ENCODE measurements at places on chromosomes 3 and 15.
A peak's percentile ranks its signal among the peaks of the same experiment; 100 is the strongest.

- DNase-seq = no peak
Measured at GRCh38 chr15:64753480-64754185, 21.8 kb downstream of the RBPMS2 start.

DNA sequence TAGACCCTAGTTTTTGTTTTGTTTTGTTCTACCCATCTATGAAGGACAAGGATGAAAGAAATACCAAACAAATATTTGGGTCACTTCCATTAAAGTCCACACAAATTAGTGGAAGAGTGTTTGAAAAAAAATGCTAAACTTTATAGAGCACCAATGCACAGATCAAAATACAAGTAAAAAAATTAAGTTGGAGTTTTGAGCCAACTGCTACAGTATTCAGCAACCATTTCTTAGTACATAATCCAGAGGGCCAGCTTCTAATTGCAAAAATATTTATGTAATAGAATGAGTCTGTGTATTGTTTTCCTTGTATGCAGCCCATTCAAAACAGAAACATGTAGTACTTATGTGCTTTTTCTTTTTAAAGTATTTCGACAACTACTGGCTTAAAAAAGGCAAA, 121.1 kb downstream of the CBLB start:
- no peak for DNase-seq

DNA sequence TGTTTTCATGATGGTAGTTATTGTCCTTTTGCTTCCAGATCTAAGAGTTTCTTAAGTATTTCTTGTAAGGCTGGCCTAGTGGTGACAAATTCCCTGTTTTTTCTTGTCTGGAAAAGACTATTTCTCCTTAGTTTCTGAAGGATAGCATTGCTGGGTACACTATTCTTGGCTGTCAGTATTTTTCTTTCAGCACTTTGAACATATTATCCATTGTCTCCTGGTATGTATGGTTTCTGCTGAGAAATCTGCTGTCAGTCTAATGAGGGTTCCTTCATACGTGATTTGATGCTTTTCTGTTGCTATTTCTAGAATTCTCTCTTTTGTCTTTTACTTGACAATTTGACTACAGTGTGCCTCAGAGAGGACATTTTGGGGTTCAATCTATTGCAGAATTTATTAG, 134.3 kb downstream of the CGGBP1 start:
- no peak for DNase-seq

DNA sequence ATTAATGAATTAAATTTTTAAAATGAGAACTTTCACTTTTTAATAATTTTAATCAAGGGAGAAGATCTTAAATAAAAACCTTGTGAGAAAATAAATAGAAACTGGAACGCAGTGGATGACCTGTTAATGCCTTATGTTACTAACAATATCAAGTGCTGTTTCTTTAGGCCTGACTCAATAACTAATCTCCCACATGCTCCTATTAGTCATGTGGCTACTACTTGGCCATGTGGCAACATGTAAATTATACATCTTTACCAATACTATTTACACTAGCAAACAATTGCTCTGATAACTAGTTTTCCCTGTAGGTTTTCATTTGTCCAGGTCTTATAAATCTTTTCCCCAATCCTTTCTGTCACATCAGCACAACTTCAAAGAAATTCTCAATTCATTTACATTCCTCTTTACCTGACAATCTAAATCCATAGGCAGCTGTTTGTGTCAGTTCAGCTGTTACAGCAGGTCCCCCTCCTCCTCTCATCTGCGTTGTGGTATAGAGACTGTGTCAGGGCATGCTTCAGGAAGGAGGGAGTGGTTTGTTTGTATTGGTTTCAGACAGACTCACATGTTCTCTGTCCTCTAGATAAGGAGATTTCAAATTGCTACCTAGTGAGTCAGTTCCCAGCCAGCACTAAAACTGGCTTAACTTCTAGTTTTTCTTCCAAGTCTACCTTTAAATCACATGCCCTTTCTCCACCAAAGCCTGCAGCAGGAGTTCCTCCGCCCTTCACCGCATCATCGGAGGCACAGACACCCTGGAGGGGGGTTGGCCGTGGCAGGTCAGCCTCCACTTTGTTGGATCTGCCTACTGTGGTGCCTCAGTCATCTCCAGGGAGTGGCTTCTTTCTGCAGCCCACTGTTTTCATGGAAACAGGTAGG, 11.3 kb upstream of the C3orf52 start:
- DNase-seq = no peak

DNA sequence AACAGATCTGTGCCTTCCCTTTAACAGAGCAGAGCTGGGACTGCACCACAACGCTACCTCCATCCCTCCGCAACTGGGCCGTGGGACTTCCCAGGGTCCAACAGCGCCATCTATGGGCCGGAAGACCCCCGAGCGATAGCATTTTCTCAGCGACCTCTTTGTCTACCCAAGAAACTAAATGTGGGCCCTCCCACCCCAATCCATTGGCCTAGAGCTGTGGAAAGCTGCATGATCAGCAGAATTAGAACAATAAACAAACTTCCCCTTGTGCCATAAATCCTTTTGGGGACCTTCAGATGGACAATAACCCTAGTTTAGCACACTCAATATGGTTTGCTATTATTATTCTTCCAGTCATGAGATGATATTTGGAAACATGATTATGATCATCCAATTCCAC, 74.8 kb upstream of the NTRK3 start:
- DNase-seq = peak; percentile 37

DNA sequence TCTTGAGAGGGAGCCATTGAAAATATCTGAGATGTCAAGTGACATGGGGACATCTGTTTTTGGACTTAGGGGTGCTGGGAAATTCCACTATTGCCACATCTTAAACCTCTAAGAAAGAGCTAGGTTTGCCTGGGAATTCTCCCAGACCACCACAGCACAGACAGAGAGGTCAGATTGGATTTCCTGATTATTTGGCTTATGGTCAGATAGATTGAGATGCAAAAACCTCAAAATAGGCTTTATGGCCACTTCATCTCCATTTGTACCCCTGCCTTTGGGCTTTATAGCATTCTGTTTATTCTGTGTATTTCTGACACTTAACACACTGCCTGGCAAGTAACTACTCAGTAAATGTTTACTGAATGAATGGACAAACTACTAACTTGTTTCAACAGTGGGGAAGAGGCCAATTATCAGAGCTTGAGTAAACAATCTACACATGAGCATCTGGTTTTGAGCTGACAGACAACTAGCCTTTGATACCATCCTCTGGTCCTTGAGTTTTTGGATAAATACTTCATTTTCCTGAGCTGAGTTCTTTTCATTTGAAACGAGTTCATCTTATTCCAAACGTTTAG, 81.8 kb downstream of the TP63 start:
- DNase-seq = peak; percentile 75

All from NCI-H1436 (cell line).